ENCODE measurements at places on chromosomes 6 and 20.

- no peak for DNase-seq
Measured at GRCh38 chr6:151021896-151022295, 156.4 kb downstream of the MTHFD1L start.

DNA sequence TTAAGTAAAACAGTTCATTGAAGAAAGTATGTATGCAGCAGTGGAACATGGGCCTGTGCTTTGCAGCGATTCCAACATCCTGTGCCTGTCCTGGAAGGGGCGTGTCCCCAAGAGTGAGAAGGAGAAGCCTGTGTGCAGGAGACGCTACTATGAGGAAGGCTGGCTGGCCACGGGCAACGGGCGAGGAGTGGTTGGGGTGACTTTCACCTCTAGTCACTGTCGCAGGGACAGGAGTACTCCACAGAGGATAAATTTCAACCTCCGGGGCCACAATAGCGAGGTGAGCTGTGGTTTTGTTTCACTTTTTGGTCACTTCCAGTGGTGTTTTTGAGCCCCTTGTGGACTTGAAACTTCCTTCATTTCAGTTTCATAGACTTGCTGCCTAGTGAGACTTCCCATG is 1.7 kb downstream of the TULP4 start:
- DNase-seq: no peak

DNA sequence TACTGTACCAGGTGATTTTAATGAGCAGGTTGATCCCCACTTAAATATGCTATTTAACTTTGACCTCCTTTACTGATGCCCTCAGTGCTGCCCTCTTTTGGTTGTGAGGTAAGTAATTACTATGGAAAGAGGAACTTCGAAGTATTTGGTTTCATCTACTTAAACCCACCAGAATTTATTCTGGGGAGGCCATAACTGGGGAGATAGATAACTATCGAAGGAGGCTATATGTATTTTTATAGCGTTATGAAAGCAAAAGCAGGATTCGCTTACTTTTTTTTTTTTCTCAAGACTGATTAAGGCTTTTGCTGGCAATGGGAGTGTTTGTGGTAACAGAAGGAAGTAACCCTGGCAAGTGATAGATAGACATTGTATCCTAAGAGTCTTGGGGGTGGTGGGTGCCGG is 168.9 kb upstream of the CENPW start:
- DNase-seq: no peak

DNA sequence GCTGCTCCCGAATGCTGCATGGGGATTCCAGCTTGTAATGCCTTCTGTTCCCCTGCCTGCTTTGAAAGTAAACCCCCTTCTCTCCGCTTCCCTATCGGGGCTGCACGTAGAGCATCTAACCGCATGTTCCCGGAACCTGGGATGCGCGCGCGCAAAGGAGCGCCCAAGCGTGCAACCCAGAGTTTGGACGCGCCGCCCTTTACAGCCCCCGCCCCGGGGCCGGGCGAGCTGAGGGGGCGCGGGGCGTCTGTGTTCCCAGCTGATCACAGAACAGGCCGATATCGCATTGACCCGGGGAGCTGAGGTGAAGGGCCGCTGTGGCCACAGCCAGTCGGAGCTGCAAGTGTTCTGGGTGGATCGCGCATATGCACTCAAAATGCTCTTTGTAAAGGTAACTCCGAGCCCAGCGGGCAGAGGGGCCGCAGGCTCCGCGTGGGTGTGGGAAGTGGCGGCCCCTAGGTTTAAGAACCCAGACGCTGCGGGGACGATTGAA is 1.4 kb downstream of the LAMP5 start:
- DNase-seq: peak; percentile 69

- no peak for DNase-seq
Measured at GRCh38 chr20:6770786-6771100, 3.3 kb downstream of the BMP2 start.

DNA sequence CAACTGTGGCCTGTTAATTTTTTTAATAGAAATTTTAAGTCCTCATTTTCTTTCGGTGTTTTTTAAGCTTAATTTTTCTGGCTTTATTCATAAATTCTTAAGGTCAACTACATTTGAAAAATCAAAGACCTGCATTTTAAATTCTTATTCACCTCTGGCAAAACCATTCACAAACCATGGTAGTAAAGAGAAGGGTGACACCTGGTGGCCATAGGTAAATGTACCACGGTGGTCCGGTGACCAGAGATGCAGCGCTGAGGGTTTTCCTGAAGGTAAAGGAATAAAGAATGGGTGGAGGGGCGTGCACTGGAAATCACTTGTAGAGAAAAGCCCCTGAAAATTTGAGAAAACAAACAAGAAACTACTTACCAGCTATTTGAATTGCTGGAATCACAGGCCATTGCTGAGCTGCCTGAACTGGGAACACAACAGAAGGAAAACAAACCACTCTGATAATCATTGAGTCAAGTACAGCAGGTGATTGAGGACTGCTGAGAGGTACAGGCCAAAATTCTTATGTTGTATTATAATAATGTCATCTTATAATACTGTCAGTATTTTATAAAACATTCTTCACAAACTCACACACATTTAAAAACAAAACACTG is 10.1 kb downstream of the HFE start:
- peak; percentile 62 for DNase-seq

GRCh38 chr6:53154794-53155193 is 6.2 kb upstream of the GCM1 start:
- no peak for DNase-seq

DNA sequence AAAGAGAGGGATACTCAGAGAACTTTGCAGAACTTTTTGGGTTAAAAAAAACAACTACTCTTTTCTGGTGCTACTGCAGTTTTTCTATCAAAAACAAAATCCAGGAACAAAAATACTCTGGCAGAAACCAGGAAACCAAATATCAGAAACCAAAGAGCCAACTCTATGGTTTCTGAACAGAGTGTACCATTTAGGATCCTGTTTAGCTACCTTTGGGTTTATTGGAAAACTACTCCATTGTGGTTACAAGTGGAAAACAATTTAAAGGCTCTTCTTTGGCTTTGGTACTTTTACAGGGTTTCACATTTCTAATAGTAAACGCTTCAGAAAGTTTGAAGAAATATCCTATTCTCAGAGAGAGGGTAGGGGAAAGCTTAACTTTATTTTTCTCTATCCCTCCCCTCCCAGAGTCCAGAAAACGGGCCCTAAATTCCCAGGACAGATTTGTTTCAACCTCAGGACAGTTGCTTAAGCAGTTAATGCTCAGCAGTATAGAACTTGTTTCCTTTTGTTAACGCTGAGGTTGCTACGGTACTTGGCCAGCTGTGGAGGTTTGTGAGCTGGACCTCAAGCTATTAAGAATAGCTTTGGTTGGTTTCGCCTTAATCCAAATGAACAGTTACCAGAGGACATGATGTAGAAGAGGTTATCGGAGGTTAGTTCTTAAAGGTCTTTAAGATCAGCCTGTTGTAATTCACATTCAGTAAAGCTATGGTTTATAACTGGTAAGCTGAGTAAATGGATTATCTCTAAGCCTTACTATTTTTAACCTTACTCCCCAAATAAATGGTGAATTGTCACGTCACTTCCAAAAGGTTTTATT is 47.9 kb downstream of the FOXO3 start:
- DNase-seq: no peak

DNA sequence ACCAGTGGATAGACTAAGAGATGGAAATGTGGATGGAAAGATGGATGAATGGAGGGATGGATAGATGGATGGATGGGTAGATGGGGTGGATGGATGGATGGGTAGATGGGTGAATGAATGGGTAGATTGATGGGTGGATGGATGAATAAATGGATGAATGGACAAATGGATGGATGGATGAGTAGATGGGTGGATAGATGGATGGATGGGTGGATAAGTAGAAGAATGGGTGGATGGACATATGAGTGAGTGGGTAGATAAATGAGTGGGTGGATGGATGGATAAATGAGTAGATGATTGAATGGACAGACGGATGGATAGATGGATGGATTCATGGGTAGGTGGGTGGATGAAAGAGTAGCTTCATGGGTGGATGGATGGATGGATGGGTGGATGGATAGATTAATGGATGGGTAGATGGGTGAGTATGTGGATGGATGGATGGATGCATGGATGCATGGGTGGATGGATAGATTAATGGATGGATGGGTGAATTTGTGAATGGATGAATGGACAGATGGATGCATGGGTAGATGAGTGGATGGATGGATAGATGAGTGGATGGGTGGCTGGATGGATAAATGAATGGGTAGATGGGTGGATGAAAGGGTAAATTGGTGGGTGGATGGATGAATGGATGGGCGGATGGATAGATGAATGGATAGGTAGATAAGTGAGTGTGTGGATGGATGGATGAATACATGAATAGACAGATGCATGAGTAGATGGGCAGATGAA is 29.5 kb upstream of the KCNB1 start:
- no peak for DNase-seq

DNA sequence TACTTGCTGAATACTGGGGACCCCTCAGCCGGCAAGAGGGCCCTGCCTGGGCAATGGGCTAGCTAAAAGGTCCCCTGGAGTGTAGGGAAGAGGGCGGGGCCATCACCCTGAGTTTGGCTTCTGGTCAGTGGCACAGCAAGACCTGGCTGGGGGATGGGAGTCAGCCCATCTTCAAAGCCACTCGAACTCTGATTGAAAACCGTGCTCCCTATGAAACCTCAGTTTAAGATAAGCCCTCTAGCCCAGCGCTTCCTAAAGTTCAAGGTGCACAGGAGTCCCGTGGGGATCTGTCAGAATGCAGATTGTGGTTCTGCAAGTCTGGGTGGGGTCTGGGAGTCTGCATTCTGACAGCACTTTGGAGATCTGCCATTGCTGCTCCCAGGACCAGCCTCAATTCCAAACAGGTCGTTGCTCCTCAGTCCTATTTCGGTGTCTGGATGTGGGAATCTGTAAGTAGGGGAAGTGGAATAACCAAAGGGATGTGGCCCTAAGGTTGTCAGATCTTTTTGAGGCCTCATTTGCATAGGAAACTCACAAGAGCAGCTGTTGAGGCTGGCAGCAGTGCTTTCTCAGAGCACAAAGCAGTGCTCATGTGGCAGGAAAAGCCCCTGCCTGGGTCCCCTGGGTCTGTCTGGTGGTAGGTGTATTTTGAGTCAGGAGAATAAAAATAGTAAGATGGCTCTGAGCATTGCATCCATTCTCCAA is 85.3 kb upstream of the SCP2D1 start:
- no peak for DNase-seq

DNA sequence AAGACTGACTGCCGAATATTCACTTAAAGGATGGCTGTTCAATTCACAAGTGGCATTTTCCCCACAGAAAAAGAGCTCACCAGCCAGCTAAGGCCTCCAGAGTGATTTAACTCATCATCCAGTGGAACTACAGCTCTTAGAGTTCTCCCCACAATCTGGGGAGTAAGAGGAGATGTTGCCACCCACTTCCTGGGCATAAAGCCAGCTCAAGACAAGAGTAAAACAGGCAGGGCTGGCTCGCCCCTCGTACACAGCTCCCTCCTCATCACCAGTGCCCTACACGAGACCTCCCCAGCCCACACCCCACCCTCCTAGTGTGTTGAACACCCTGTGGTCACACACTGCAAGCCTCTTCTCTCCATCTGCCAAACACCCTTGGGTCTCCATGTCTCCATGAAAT is 47.2 kb upstream of the IPCEF1 start:
- no peak for DNase-seq

- no peak for DNase-seq
Measured at GRCh38 chr20:5670036-5670536, 80.1 kb upstream of the SHLD1 start.

GRCh38 chr20:61520893-61521460 is 268.9 kb downstream of the CDH4 start:
- DNase-seq: no peak

GRCh38 chr6:66940003-66940402 is 1233.0 kb upstream of the EYS start:
- DNase-seq: no peak

GRCh38 chr6:41050536-41050935 is 2.5 kb upstream of the APOBEC2 start:
- DNase-seq: no peak

GRCh38 chr6:103570431-103570830 is 1289.3 kb downstream of the HACE1 start:
- DNase-seq: no peak

DNA sequence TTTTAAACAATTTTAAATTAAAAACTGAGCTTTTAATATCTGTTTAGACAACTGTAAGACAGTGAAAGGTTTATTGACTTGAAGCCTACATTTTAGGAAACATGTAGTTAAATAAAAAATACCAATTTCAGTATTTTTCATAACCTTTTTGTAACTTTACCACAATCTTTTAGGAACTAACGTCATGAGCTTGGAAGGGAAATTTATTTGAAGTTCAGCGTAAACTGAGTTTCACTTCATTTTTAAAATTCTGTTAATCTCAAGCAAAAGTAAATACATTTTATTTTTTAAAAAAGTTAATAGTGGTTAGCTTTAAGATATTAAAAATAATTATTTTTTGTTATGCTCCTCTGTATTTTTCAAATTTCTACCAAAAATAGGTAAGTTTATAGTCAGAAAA is 5.5 kb downstream of the CST7 start:
- DNase-seq: no peak

DNA sequence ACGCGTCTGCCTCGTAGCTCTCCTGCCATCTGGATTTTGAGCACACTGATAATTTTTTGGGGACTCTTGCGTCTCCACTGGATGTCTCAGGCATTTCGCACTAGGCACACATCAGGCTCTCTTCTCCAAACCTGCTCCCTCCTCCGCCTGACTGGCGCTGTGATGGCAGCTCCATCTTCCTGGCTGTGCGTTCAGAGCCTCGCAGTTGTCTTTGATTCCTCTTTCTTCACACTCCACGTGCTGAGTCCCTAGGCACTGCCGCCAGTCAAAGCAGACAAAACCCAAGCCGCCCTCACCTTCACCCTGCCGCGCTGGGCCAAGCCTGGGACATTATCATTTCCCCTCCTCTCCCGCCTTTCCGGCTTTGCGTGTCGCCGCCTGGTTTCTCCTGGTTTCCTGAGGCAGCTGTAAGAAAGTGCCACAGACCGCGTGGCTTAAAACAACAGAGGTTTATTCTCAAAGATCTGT is 778 bp downstream of the PSMG4 start:
- no peak for DNase-seq

DNA sequence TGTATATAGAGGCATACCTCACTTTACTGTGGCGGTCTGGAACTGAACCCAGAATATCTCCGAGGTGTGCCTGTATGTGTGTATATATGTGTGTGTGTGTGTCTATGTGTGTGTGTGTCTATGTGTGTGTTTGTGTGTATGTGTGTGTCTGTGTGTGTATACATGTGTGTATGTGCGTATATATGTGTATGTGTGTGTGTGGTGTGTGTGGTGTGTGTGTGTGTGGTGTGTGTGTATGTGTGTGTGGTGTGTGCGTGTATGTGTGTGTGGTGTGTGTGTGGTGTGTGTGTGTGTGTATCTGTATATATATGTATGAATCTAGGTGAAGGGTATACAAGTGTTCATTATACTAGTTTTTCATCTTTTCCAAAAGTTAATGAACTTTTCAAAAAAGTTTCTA is 4.2 kb upstream of the NPEPL1 start:
- DNase-seq: no peak

DNA sequence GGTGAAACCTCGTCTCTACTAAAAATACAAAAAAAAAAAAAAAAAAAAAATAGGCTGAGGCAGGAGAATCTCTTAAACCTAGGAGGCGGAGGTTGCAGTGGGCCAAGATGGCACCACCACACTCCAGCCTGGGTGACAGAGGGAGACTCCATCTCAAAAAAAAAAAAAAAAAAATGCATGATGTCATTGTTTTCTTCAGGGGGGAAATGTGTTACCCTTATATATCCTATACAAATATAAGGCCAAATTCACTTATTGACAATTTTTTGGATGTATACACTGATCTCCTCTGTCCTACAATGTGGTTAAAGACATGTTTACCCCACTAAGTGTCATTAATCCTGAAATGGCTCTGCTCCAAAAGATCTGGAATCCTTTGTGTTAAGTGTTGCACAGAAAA is 73.1 kb downstream of the TPBG start:
- DNase-seq: no peak

GRCh38 chr6:112579601-112580000 is 232.5 kb downstream of the RFPL4B start:
- no peak for DNase-seq

All from ecto neural progenitor cell (in vitro differentiated cells).